ENCODE measurements at places on chromosomes 5 and 9.
A peak's percentile ranks its signal among the peaks of the same experiment; 100 is the strongest.

GRCh38 chr5:78576376-78576775, 72.2 kb downstream of the LHFPL2 start:
- DNase-seq, result no peak

- DNase-seq, result no peak
Measured at GRCh38 chr5:117103703-117104102, 529.1 kb upstream of the SEMA6A start.

- DNase-seq, result no peak
Measured at GRCh38 chr9:120845255-120845654, 2.5 kb upstream of the PSMD5 start.

DNA sequence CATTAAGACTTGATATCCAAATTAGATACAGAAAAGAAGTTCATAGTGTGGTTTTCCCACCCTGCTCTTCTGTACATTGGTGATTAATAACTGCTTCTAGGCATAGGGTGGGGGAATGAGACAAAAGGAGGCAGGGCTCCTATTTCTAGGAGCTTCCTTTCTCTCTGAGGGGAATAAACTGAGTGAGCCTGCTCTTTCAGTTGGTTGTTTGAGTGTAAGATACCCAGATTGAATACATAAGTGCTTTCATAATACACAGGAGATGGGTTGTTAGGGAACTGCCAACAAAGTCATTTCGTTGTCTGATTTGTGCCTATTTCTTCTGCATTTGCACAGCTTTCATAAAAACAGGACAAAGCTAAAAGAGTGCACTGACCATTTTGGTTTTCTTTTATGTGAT, 48.9 kb upstream of the TTC23L start:
- no peak for DNase-seq

DNA sequence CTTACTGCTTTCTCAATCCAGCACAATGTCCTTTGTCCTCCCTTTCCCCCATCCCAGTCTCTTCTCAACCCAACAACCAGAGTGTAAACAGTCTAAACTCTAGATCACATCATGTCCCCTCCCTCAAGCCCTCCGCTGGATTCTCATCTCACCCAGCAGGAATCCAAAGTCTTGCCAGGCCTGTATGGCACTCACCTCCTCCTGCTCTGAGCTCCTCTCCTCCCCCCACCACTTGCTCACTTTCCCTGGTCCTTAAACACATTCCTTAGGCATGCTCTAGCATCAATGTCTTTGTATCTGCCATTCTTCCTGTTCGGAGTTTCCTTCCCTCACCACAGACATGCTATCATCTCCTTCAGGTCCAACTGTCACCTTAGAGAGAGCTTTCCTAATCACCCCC, 78.8 kb downstream of the NIPSNAP3B start:
- DNase-seq, result no peak

DNA sequence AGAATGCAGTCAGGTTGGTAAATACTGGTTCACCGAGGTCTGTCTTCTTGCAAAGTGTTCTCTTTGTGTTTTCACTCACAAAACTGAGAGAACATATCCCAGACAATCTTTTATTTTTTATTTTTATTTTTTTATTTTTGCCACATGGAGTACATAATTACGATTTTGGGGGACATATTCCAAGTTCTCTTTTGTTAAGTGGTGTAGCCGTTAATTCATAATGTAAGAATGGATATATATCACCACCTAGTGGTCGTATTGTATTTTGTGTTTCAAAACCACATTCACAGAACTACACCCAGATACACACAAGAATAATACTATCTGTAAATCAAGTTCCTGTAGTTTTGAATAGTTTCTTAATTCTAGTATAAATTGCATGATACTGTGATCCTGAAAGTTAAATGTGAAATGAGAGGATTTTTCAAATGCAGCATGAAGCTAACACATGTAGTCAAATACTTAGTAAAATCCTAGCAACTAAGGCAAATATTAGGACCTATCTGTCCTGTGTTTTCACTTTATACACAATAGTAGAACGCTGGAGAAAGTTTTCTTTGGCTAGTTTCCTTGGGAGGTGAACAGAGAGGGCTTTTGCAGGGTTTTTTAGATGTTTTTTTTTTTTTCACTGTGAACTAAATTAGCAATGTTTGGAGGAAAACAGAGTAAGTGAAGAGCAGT, 92.7 kb downstream of the VCAN start:
- DNase-seq, result no peak

DNA sequence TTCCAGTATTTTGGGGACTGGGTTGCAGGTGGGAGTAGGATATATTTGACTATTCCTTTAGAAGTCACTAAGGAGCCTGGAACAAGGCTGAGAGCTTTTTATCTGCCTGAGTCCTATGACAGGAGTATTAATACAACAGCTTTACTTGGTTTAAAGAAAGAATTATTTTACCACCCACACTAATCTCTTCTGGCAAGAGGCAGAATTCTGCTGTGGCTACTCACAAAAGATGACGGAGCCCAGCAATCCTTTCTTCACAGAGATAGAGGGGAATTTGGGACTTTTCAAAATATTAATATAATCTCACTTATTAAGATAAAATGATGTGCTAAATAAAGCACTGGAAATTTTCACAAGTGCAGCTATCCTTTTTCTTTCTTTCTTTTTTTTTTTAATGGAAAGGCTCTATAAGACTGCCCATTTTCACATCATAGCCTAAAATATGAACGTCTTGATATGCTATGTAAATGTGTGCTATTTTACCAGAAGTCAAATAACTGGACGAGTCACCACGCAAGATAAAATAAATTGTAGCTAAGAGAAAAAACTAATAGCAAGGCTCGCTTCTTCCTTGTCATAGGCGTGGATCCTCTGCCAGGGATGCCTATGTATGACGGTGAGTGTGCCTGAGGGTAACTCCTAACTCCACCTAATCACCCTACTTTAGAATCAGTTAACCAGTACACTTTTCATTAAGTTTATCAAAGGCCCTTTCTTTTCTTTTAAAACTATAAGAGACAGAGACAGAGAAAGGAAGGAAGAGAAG, 76.3 kb downstream of the ZNF608 start:
- no peak for DNase-seq

DNA sequence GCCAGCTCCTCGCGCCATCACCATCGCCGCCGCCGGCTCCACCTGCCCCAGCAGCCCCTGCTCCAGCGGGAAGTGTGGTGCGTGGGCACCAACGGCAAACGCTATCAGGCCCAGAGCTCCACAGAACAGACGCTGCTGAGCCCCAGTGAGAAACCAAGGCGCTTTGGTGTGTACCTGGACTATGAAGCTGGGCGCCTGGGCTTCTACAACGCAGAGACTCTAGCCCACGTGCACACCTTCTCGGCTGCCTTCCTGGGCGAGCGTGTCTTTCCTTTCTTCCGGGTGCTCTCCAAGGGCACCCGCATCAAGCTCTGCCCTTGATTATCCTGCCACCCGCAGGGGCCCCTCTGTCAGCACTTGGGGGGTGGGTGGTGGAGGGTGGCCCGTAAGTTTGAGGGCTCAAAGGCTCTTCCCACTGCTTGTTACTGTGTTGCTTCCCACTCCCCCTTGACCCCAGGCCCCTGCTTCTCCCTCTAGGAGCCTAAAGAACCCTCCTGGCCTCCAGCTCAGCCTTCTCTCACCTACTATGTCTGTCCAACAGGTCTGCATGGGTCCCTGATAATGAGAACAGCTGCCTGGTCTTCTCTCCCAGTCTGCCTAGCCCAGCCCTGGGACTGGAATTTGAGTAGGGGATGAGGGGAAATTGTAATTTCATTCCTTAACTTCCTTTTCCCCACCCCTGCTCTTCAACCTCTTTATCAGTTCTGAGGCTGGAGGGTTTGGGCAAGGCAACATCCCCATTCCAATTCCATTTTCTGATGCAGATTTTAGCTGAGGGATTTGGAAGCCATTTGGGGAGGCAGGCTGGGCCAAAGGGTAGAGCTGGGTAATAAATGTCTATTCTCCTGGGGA, 9.0 kb downstream of the RACK1 start:
- no peak for DNase-seq

GRCh38 chr5:143557061-143557818, 153.8 kb upstream of the NR3C1 start:
- no peak for DNase-seq

DNA sequence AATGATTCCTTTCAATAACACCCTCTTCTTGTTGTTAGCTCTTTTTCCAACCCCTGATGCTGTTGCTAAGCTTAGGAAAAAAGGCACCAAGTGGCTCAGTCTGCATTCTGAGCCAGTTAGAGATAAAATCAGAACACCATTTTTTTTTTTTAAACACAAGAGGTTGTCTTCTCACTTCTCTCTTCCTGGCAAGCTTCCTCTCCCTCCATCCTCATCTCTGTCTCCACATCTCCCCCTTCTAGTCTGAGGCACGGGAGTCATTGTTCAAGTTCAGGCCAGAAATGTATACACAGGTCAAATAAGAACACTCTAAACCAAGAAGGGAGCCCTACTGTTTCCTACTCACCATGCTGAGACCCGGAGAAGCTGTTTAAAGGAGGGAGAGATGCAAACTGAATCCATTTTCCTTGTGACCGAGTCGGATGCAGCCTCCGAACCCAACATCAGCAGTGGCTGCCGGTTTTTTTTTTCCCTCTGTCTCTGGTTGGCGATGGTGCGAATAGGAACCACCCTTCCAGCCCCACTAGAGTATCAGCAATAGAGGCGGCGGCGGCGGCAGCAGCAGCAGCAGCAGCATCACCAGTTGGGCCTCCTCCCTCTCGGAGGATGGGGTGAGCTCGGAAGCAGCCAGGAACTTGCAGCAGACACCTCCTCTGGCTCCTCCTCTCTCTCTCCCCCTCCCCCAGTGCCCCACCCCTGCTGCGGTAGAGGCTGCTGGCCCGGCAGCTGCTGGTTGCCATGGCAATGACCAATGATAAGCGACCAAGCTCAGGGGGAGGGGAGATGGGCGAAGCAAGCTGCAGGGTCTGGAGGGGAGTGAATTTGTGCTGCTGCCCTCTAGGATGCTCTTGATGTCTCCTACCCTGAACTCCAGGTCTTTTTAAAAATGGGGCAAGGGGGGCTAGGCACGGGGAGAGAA, at the start of gene JAKMIP2:
JAKMIP2 (minus strand) TSS at position 619 of the 919 bp plus-strand sequence. CDS start 110,922 bp downstream, outside the sequence.
- peak; percentile 93 for DNase-seq

DNA sequence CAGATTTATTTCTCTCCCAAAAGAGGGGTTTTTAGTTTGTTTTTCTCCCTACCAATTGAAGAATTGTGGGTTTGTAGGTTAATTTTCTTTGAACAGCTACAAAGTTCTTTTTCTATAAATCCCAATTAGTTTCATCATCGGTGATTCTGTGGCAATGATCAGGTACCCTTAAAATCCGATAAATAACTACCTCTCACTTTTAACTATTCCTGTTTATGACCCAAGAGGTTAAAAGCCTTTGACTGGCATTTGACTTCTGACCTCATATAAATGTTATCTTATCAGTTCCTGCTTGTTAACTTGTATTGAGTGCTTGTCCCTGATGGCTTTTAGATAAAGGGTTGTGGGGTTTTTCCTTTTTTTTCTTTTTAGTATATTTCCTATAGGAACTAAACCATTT, 124.4 kb upstream of the TMEM161B start:
- DNase-seq, result no peak

DNA sequence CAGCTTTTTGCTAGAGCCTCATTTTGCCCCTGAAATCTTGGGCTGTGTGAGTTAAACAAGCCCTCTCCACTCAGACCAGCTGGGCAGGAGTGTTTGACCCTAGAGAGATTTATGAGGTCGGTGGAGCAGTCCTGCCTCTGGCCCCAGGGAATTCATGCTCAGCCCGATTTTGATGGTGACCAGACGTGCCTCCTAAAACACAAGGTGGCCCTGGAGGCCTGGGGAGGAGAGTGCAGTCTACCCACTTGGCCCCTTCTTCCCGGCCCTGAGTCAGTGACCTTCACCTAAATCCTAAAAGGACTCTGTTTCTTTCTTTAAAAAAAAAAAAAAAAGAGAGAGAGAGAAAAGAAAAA, 86.6 kb upstream of the SAP30L start:
- no peak for DNase-seq

DNA sequence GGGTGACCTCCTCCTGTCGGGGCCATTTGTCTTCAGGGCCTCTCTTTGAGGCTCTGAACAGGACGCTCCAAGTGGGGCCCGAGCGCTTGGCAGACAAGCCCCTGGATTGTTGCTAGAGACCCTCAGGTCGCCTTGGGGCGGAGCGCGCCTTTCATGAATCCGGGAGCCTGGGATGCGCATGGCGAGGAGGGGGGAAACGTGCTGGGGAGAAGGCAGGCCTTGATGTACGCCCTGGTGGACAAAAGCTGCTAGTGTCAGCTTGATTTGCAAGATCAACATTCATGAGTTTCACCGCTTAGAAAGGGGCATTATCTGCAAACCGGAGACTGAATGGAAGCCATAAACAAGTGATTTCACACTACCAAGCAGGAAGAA, 226.3 kb downstream of the SMARCA2 start:
- peak; percentile 82 for DNase-seq

DNA sequence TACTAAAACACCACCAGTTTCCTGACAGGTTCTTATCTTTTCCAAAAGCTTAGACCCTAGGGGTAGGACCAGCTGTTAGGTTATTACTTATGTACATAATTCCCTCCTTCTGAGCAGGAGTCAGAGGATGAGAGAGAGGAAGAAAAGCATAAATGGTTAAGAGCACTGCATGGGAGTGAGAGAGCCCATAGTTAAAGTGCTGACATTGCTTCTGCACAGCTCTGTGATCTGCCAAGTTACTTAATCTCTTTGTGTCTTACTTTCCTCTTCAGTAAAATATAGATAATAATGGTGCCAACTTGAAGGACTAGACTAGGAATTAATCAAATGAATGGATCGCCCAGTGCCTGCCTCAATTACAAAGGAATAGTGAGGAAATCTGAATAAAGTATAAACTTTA, 66.4 kb downstream of the NRG2 start:
- DNase-seq, result no peak

DNA sequence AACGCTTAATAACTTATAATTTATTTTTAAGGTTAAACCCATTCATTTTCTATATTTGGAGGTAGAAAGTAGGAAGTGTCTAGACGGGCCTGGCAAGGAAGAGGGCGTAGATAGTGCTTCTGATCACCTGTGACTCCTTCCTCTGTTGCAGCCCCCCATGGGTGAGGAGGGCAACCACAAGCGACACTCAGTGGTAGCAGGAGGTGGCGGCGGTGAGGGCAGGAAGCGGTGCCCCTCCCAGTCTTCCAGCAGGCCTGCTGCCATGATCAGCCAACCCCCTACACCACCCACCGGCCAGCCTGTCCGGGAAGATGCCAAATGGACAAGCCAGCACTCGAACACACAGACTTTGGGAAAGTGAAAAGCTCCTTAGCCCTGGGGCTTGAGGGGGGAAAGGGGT, 36.7 kb downstream of the FAXDC2 start:
- DNase-seq, result no peak

- no peak for DNase-seq
Measured at GRCh38 chr9:37967014-37967760, 63.3 kb upstream of the SLC25A51 start.

- no peak for DNase-seq
Measured at GRCh38 chr5:156328766-156329165, 1.8 kb downstream of the SGCD start.

DNA sequence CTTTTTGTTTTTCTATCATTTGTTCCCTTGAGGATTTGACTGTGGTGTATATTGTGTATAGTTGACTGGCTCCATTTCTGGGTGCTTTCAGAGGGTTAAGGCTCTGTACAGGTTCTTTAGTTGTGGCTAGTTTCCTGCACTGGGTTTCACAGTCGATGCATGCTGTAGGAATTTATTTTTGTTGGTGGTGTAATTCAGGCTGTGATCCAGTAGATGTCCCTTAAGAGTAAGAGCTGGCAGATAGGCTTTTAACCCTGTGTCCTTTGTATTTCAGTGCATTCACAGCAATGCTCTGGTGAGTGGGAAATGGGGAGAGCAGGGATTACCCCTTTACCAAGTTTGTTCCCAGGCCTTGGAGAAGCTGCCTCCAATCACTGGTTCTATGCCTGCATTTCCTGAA, 112.9 kb downstream of the SPATA31D1 start:
- no peak for DNase-seq

- no peak for DNase-seq
Measured at GRCh38 chr9:131361202-131361833, 32.6 kb upstream of the PRRC2B start.

GRCh38 chr5:14884062-14884612, 12.6 kb upstream of the ANKH start:
- DNase-seq, result no peak

Data from type B pancreatic cell (in vitro differentiated cells).